ENCODE measurements at places on chromosomes 3 and 15.

DNA sequence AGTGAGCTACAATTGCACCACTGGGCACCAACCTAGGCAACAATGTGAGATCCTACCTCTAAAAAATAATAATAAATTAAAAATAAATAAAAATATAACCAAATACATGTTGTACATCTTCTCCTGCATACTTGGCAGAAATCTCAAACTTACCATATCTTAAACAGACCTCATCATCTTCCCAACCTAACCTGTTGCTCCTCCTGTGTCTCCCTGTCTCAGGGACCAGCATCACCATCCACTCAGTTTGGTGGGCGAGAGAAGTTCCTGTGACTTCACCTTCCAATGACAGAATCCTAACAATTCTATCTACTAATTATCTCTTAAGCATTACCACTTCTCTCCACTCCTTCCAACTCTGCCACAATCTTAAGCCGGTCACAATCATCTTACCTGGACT, 3.3 kb downstream of the PIK3R4 start:
- no peak for DNase-seq

GRCh38 chr3:186464424-186465093, 79.6 kb downstream of the CRYGS start:
- no peak for DNase-seq

DNA sequence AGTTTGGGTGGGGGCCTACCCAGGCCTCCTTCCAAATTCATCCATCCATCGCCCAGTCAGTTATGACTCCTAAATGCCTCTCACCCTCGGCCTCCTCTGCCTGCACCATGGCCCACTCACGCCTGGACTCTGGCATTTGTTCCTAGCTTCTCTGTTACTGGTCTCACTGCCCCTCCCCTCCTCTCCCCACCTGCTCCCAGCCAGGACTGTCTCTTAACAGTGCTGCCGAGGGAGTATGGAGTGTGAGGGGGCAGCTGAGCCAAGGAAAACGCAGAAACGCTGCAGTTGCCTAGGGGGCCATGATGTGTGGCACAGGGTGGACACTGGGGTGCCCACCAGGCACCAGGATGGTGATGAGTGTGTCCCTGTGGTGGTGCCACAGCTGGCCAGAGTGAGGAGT, 3.1 kb downstream of the RCCD1 start:
- DNase-seq = no peak

GRCh38 chr3:187044206-187044605, 95.1 kb downstream of the RPL39L start:
- DNase-seq = peak; percentile 36

- no peak for DNase-seq
Observed at GRCh38 chr3:76679541-76679940, 360.4 kb upstream of the ROBO2 start.
